ENCODE measurements at places on chromosomes 3 and 15.

DNA sequence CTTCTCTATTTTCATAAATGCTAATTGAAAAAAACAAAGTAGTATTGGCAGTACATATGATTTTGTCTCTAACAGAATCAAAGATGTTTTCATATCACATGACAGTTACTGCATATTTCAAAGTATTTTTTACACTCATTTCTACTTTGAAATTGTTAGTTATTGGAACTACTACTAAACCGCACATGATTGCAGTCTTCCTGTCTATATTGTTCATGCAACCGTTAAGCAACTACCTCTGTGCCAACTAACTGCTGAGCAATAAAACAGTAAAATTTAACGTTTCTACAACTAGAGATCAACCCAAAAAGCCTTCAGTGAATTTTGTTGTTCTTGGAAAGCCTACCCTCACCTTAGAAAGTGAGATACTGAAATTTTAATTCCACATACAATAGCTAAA lies 64.2 kb downstream of the DMXL2 start:
- DNase-seq: no peak

DNA sequence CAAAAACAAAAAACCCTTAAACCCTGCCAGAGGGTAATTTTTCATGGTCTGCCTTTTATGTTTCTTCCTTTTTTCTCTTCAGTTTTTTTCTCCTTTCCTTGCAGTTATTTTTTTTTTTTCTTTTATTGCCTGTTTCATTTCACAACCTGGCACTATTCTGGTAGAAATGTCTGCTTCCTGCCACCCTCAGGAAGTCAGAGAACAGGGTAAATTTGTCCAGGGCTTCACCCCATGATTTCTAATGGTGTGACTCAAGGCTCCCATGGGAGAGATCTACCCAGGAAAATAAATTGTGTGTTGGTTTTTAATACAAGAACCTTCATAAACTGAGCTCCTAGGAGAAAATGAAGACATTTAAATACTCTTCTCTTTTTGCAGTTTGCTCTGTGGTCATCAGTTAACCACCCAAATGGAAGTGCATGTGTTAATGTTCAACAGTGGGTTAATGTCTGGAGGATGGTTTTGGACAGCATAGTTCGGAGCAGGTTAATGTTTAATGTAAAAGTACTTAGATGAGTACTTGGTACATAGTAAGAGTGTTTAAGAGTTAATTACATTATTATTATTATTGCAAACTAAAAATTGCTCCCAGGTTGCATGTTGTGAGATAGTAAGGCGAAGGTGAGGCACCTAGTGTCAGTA lies 45.9 kb downstream of the CGNL1 start:
- no peak for DNase-seq

GRCh38 chr3:53346514-53346913 lies 829 bp downstream of the DCP1A start:
- peak; percentile 8 for DNase-seq

DNA sequence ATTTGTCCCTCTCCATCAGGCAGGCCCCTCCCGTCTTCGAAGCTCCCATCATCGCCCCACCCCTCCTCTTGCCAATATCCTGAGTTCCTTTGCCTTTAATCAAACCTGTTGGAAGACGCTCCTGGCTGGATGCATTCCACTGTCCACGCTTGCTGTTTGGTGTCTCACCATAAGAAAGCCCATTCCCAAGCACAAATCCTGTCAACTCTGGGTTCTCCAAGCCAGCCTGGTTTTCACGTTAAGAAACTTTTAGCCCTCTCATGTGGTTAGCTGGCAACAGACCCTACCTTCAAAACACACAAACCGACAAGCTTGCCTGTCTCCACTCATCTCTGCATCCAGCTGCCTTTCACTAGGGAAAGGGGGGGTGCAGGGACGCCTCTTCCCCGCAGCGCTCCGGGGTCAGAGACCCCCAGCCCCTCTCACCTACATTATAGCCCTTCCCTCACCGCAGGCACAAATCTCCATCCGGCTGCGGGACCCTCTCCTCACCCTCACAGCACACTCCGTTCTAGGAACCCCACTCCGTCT lies 1.1 kb downstream of the GORASP1 start:
- peak; percentile 2 for DNase-seq

DNA sequence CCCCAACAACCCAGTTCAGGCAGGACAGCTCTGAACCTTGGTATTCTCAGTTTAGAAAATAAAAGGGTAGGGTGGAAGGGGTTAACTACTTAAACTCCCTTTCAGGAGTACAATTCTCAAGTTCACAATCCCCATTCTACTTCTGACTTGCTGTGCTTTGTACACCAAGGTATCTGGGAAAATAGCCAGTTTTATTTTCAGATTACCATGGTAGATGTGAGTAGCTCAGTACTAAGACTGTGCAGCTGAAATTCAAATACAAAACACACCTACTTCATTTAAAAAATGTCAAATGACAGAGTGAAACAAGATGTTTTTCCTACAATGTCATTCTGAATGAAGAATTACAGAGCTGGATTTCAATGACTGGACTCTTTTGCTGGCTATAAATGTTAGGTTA lies 27.4 kb downstream of the SLC7A14 start:
- no peak for DNase-seq

DNA sequence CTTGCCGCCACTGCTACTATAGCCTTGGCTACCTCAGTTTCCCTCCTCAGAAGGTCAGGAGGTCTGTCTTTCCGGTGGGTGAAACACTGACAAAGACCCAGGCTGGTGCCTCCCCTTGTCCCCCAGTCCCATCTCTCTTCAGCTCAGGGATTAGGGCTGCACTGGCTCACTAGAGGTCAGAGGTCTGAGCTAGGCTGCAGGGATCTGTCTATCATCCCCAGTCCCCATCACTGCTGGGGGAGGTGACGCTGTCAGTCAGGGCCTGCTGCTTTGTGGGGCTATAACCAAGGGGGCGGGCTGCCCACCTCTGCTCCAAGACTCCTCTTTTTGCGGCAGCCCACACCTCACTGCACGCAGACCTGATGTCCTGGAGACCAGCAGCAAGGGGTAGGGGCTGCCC lies 13.7 kb downstream of the SEMA3F start:
- no peak for DNase-seq

DNA sequence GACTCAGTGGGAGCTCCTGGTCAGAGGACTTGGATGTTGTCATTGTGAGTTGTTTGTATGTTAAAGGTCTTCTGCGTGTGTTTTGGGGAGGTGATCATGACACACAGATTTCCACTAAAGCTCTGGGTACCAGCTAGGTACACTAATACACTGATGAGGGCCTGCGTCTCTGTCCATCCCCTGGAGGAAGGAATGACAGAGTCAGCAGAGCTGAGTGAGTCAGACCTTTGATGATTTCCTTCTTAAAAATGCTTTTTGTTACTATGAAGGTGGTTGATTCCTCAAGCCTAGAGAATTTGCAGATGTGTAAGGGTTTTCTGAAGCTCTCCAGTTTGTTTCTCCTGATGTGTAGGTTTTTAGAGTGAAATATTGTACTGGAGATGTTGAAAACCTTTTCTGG lies 424.1 kb upstream of the TPM1 start:
- no peak for DNase-seq

DNA sequence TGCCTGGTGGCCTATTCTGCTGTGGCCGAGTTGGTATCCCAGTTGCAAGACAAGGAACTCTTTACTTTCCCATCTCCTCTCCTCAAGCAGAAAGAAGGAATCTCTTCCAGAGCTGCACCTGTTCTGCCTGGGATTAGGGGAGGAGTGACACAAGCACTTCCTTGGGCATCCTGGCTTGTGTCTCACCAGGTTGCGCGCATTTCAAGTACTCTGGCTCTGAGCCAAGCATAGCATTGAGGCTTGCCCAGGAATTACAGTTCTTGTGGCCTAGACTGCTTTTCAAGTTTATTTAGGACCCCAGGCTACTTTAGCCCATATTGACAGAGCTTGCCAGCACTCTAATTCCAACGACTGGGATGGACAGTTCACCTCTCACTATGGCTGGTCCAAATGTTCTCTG lies 150.5 kb downstream of the RSRC1 start:
- DNase-seq: peak; percentile 38

GRCh38 chr3:114318295-114318694 lies 24.5 kb downstream of the TIGIT start:
- no peak for DNase-seq

- DNase-seq: no peak
Measured at GRCh38 chr15:101439285-101439919, 50.1 kb downstream of the PCSK6 start.

DNA sequence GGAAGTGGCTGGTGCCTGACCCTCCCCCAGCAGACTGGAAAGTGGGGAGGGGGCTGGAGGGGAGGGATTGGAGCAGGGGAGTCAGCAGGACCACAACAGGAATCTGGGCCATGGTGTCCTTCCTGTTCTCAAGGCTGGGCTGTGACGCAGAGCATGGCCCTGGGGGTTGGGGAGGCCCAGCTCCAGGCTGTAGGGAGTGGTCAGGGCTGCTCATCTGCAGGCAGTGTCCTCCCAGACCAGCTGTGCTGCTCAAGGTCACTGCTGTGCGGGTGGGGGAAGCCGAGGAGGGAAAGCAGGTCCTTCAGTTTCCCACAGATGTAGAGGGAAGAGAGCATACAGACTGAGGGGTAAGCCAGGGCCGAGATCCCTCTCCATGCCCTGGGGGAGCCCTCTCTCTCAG lies 40.7 kb downstream of the CYP11A1 start:
- DNase-seq: no peak

DNA sequence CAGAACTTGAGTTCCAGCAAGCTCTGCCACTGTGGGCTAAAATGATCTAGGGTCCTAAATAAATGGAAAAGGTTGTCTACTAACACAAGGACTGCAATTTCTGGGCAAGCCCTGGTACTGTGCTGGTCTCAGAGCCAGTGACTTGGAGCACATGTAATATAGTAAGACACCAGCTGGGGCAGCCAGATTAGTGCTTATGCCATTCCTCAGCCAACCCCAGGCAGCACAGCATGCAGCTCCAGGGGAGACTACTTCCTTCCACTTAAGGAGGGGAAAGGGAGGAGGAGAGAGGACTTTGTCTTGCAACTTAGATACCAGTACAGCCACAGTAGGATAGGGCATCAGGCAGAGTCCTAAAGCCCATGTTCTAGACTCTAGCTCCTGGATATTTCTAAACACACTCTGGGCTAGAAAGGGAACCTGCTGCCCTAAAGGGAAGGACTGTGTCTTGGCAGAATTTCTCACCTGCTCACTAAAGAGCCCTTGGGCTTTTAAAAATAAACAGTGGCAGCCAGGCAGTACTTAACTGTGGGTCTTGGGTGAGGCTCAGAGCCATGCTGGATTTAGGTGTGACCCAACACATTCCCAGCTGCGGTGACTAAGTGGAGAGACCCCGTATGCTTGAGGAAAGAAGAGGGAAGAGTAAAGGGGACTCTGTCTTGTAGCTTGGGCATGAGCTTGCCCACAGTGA lies 223.7 kb upstream of the BCHE start:
- DNase-seq: peak; percentile 81

GRCh38 chr3:21860082-21860475 lies 109.1 kb upstream of the ZNF385D start:
- no peak for DNase-seq
